ENCODE measurements at places on chromosomes 5 and 9. TPM values are rescaled to one million over a fixed set of nuclear protein-coding genes. Genes with fewer than 3 reads are reported as not detected.

PCDHGB4 gene
- 2.2 TPM for total RNA-seq

SH3GL2 gene
- 0.07 TPM for total RNA-seq

MARCOL gene
- not detected for total RNA-seq

NFIB gene
- 16.4 TPM for total RNA-seq

SPATA31E1 gene
- total RNA-seq, result not detected

ESM1 gene
- total RNA-seq, result 0.56 TPM

HTR4 gene
- total RNA-seq, result not detected

UGT3A2 gene
- total RNA-seq, result not detected

PCDHGA1 gene
- total RNA-seq, result 0.28 TPM

FOXD4L4 gene
- total RNA-seq, result 0.19 TPM

PCDHB12 gene
- total RNA-seq, result 0.05 TPM

NEUROG1 gene
- total RNA-seq, result not detected

GARIN3 gene
- total RNA-seq, result not detected

MYO10 gene
- total RNA-seq, result 36.7 TPM

JAKMIP2 gene
- 0.14 TPM for total RNA-seq

FRMD3 gene
- total RNA-seq, result 0.56 TPM

OLFM1 gene
- total RNA-seq, result not detected

TRPM6 gene
- 0.14 TPM for total RNA-seq

MVB12B gene
- 2.8 TPM for total RNA-seq
